Naive B cell (primary cell): ENCODE measurements at places on chromosomes 4 and X.

DNA sequence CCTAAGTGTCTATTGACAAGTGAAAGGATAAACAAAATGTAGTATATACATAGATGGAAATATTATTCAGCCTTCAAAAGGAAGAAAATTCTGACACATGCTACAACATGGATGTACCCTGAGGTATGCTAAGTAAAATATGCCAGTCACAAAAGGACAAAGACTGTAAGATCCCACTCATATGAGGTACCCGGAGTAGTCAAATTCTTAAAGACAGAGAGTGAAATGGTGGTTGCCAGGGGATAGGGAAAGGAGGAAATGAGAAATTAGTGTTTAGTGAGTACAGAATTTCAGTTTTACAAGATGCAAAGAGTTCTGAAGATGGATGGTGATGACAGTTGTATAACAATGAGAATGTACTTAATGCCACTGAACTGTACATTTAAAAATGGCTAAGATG, 102.3 kb upstream of the NAP1L5 start:
- no peak for DNase-seq

- no peak for DNase-seq
These were observed 57.3 kb upstream of the ZNF157 start for GRCh38 chrX:47313056-47313455.

DNA sequence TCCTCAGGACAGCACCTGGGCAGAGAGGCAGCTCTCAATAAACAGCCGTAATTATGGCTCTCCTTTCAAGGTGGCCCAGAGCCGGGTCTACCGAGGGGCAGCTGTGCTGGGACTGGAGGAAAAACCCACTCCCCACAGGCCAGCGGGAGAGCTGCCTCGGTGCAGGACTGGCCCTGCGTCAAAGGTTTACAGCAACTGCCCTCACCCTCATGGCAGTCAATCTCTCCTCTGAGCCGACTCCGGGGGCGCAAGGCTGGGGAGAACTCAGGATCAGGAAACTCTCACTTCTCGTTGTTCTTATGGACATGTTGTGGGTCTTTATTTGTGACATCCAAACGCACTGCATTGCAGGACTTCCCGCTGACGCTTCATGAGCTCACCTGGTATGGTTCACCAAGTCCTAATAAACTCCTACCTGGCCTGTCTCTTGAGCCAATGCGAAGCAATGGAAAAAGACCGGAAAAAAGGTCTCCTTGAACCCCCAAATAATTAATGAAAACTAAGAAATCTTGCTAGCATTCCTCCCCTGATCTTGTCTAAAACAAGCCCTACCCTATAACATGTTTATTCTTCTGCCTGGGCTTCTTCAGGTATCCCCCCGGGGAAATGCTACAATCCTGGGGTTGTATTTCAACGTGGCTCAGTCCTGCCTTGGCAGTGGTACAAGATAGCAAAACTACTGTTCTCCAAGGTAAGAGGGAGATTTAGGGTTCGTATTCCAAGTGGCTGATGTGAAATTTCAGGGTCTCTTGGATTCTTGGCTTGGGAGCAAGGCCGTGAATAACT, 50.1 kb upstream of the CDKN2AIP start:
- DNase-seq, result no peak

GRCh38 chr4:23476515-23477090, 413.2 kb downstream of the PPARGC1A start:
- DNase-seq, result no peak

GRCh38 chrX:9114245-9114644, 80.3 kb upstream of the FAM9B start:
- DNase-seq, result no peak

DNA sequence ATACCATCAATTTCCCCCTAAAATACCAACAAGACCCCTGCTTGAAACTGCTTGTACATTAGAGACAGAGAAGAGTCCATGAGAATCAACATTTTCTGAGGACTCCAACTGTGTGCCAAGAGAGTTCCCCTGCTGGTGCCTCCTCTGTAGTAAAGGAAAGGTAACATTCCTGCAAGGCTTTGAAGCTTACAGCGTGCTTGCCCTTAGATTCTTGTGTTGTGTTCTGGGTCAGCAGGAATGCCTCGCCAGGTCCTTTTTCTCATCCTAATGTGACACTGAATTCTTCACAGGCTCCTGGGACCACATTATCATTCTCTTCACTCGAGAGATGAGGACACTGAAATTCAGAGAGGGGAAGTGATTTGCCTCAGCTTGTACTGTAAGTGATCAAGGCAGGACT, 9.7 kb upstream of the EOLA2 start:
- no peak for DNase-seq

- no peak for DNase-seq
These were observed 25.9 kb downstream of the C4orf50 start for GRCh38 chr4:5992171-5992827.

- DNase-seq, result no peak
These were observed 13.1 kb downstream of the GPR82 start for GRCh38 chrX:41737065-41737464.

- no peak for DNase-seq
These were observed 460.3 kb downstream of the ZIC3 start for GRCh38 chrX:138026211-138026610.

- DNase-seq, result no peak
These were observed 62.4 kb downstream of the ARHGAP10 start for GRCh38 chr4:147794314-147794680.

DNA sequence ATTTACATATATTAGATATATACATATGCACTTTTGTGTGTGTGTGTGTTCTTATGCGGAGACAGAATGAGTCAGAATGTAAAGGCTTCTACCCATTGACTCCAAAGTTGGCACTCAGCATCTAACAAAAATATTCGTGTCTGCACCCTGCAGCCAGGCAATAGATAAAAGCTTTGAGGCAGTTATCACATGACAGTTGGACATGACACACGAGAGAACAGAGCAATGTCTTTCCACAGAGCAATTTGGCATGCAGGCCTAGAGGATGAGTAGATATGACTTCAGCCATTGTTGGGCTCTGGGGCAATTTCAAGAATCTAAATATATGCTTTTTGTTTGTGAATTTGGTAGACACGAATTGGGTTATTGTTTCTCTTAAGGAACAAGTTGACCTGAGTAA, 391.2 kb downstream of the SLITRK2 start:
- DNase-seq, result no peak

GRCh38 chr4:166498546-166498945, 625.5 kb downstream of the TLL1 start:
- no peak for DNase-seq

- no peak for DNase-seq
These were observed 15.8 kb downstream of the WDR1 start for GRCh38 chr4:10100734-10101216.

DNA sequence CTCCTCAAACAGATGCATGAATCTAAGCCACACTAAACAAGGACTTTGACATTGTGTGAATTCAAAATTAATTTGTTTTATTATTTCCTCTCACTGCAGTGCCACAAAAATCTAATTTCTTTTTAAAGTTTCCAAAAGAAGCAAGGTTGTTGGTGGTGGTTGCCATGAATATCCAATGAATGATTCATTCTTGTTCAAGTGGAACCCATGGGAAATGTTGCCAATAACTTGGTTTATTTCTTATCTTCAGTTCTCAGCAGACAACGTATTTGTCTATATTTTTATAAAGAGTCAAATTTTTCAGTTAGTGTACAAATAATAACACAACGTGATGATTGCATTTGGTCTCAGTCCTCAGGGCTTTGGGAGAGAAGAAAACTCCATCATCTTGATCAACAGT, 309.4 kb upstream of the NOCT start:
- DNase-seq, result no peak

DNA sequence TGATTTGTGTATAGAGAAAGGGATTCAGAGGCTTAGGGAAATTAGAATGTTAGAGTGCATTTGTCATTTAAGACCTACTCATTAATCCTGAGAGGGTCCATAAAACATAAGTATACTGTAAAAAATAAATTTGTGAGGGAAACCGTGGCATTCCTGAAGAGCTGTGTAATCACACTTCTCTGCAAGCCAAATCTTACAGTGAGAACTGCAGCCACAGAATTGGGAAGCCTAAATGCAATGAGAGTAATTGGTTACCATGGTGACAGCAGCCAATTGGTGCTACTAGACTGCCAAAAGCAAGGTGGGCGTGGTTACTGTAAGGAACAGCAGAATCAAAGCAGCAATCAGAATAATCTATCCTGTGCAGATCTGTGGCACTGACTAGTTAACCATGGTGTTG, 345.2 kb upstream of the GRID2 start:
- DNase-seq, result no peak

DNA sequence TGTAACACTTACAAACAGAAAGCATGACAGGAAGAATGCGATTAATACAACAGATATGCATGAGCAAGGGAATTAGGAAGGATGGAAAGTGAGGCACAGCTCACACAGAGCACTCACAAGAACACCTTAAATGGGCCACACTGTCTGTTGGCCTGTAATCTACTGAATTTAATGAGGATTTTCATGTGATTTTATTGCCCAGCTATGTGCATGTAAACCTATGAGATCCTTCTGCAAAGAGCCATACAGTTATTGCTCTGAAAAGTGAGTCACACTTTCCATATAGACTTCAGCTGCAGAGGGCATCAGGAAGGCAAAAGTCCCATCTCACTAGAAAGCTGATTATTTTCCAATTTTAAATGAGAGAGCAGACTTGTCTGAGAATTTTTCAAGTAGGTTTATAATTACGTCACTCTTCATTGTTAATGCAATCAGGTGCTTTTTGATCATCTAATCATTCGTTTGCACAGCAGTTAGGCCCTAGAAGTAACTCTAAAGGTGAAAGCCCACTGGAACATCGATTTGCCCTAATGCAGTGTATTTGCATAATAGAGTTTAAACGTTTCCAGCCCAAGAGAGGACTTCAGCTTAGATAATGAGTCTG, 832.7 kb upstream of the INTU start:
- DNase-seq, result no peak

DNA sequence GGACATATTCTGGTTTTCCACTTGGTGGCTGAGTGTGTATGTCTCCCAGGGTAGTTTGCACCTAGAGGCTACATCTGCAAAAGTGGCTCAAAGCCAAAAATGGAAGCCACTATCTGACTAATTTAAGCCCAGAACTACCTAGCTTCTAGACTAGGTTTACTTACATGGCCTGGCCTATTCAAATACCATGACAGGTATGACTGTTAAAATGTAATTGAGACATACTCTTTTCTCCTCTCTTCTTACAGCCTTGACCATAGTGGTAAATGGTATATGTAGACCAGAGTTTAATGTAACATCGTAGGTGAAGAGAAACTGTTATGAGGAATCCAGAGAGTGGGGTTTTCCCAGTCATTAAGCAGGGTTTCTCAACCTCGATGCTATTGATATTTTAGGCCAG, 2.6 kb upstream of the TRPC5 start:
- DNase-seq, result no peak

DNA sequence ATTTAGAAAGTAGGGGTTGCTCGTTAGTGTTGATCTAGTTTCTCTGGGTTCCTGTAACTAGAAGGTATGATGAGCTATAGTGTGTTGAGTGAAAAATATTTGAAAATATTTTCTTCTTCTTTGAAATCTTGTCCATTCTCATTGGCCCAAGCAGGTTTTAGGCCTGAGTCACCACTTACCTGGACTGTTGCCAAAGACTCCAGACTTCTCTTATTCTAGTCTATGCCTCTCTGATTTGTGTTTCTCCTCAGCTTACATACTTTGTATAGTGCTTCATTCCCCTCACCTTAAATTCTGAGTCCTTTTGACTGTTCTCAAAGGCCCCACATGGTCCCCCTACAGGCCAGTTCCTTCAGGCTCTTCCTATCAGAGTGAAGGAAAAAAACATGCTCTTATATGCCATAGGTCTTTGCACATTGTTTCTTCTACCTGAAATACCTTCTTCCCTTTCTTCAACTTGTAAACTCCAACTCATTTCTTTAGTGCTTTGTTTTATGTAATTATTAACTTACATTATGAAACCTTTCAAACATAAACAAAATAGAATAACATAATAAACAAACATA, 258.2 kb downstream of the PPP1R2C start:
- DNase-seq, result no peak
